CD8-positive, alpha-beta T cell (primary cell): ENCODE measurements at places on chromosomes 2 and 18.

GRCh38 chr18:32750328-32750727, 22.5 kb downstream of the KLHL14 start:
- DNase-seq, result no peak

- DNase-seq, result no peak
Measured at GRCh38 chr2:30022444-30023071, 101.2 kb upstream of the ALK start.

GRCh38 chr2:25158096-25158852, 10.1 kb downstream of the POMC start:
- no peak for DNase-seq

- DNase-seq, result no peak
Measured at GRCh38 chr2:139454251-139454650, 674.1 kb upstream of the NXPH2 start.

GRCh38 chr18:74946646-74947375, 262.1 kb downstream of the PTGR3 start:
- DNase-seq, result no peak

GRCh38 chr2:170929686-170930050, 615 bp downstream of the GORASP2 start:
- peak; percentile 47 for DNase-seq

DNA sequence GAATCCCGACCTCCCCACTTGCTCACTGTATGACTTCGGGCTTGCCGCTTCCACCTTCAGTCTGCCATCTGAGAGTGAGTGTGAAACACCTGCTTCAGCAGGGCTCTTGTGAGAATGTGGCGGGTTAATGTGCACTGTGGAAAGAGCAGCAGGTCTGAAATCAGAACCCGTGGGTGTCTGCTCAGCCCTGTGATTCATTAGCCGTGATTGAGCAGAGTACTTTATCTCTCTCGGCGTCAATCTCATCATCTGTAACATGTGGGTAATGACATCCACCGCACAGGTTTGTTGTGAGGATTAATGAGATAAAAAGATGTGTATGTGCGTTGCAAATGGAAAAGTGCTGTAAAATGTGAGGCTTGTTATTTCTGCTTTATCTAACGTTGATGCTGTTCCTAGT, 128.6 kb downstream of the LRATD1 start:
- no peak for DNase-seq

DNA sequence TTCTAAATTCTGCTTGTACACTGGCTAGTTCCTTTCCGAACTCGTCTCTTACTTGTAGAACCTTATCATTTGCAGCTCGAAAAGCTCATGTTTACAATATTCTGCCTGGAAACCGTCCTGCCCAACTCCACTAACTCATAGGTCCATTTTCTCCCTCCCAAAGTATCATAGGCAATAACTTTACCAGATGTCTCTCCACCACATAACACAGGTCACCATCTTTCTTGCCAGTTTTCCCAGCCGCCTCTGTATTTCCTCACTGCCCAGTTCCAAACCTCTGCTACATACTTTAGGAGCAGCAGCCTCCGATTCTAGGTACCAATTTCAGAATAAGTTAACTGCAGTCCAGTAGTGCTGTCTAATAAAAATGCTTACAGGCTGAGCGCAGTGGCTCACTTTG, 259.5 kb downstream of the GLI2 start:
- DNase-seq, result no peak

DNA sequence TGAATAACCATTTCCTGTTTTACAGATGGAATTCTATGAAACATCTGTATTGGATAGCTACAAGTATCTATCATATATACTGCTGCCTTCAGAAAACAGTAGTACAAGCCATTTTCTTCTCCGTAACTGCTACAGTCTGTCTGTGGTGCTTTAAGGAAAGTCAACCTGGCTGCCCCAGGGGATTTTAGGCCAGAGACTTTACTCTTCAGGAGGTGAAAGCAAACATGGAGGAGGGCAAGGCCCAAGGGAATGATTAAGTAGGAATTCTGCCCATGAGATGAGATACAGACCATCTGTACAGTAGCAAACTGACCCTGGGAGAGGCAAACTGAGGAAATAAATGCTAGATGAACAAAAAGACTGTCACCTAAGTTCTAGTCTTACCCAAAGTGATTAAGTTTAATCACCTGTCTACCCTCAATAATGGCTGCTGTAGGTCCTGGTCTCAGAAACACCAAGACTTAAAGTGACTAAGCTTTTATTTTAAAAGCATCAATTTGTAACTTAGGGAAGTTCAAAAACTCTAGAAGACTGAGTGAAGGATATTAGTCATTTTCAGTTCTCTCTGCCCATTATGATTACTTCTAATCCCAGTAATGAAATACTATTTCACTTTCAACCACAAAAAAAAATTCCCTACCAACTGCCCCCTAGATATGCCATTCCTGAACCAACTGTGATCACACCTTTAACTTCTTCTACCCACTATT, 14.8 kb downstream of the MBD2 start:
- DNase-seq, result no peak

- no peak for DNase-seq
Measured at GRCh38 chr2:130378898-130379214, 23.0 kb downstream of the PTPN18 start.

- DNase-seq, result no peak
Measured at GRCh38 chr2:96952976-96953610, 33.3 kb downstream of the FAM178B start.

- DNase-seq, result no peak
Measured at GRCh38 chr2:128727404-128727803, 408.7 kb upstream of the HS6ST1 start.

- DNase-seq, result no peak
Measured at GRCh38 chr2:32641180-32641579, 13.3 kb downstream of the TTC27 start.

GRCh38 chr2:238167344-238167715, 8.6 kb downstream of the ERFE start:
- DNase-seq, result no peak

- DNase-seq, result no peak
Measured at GRCh38 chr2:177328056-177328455, 63.5 kb upstream of the NFE2L2 start.

DNA sequence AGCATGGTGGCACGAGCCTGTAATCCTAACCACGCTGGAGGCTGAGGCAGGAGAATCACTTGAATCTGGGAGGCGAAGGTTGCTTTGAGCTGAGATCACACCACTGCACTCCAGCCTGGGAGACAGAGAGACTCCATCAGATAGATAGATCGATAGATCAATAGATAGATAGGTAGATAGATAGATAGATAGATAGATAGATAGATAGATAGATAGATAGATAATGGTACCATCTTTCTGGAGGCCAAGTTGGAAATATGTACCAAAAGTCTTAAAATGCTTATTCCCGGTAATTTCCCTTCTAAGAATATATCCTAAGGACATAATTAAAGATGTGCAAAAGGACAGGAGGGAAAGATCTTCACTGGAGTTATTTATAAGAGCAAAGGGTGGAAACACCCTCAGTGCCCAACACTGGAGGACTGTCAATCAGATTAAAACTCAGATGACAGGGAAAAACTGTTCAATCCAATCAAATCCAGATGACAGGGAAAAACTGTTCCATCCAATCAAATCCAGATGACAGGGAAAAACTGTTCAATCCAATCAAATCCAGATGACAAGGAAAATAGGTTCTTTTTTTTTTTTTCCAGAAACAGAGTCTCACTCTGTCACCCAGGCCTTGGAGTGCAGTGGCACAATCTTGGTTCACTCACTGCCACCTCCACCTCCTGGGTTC, 49.0 kb upstream of the UBE2F start:
- no peak for DNase-seq

DNA sequence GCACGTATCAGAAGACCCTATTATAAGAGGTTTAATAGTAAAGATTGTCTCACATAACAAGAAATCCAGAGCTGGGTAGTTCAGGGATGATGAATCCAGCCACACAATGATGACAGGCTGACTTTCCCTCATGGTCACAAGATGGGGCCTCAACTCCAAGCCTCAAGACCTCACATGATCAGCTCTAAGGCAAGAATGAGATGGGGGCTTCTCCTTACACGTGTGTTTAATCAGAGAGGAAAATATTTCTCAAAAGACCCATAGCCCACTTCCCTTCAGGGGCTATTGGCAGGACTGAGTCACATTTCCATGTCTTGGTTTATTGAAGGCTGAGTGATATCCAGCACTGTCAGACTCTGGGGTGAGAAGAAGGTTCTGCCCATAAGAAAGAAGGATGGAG, 100.2 kb upstream of the FOSL2 start:
- DNase-seq, result no peak

DNA sequence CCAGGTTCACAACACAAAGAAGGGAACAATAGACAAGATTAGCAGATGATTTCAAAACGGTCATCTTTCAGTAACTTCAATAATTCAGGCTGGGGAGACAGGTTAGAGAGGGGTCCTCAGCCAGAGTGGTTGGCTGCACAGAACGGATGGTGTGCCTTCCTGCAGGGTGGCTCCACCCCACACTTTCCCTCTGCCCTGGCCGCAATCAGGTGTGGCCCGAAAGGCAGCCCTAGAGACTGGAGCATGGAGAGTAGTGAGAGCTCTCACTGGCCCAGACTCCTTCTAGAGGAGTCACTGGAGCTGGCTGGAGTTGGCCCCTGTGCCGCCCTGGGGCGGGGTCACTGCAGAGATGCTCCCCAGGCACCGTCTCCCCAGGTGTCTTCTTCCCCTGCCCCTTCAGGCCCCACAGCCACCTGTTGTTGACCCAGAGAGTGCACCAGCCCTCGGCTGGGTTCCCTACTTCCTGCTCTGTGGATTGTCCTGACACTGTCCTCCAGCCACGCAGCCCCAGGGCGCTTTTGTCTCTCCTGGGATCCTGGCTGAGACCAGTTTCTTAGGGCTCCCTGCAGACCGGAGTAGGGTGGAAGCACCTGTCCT, 126.8 kb downstream of the PXDN start:
- no peak for DNase-seq

DNA sequence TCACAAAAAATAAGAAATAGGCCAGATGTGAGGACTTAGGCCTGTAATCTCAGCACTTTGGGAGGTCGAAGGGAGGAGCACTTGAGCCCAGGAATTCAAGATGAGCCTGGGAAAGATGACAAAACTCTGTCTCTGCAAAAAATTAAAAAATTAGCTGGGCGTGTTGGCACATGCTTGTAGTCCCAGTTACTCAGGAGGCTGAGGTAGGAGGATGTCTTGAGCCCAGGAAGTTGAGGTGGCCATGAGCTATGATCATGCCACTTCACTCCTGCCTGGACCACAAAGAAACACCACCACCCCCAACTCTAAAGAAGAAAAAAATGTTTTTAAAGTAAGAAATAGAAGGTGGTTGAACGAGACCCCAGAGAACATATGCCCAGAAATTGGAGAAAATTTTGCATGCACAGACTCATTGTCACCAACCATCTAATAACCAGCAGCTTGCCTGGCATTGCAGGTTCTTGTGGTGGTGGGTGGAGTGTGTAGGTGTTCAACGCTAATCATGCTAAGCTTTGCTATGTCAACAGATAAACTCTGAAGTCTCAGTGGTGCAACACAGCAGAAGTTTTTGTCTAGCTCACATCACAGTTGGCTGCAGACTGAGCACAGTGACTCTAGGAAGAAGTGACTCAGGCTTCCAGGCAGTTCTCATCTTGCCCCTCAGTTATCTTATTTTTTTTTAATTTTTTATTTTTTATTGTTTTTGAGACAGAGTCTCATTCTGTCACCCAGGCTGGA, 18.6 kb downstream of the ARL4C start:
- DNase-seq, result no peak

DNA sequence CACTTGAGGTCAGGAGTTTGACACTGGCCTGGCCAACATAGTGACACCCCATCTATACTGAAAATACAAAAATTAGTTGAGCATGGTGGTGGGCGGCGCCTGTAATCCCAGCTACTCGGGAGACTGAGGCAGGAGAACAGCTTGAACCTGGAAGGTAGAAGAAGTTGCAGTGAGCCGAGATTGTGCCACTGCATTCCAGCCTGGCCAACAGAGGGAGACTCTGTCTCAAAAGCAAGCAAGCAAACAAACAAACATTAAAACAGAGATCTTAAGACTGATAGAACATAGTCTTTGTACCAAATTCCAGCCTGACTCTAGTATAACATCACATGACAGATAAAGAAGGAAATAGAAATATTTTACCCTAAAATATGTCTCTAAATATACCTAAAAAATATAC, 168.1 kb downstream of the PTPRM start:
- no peak for DNase-seq

- no peak for DNase-seq
Measured at GRCh38 chr2:119852214-119852613, 92.5 kb downstream of the PTPN4 start.

DNA sequence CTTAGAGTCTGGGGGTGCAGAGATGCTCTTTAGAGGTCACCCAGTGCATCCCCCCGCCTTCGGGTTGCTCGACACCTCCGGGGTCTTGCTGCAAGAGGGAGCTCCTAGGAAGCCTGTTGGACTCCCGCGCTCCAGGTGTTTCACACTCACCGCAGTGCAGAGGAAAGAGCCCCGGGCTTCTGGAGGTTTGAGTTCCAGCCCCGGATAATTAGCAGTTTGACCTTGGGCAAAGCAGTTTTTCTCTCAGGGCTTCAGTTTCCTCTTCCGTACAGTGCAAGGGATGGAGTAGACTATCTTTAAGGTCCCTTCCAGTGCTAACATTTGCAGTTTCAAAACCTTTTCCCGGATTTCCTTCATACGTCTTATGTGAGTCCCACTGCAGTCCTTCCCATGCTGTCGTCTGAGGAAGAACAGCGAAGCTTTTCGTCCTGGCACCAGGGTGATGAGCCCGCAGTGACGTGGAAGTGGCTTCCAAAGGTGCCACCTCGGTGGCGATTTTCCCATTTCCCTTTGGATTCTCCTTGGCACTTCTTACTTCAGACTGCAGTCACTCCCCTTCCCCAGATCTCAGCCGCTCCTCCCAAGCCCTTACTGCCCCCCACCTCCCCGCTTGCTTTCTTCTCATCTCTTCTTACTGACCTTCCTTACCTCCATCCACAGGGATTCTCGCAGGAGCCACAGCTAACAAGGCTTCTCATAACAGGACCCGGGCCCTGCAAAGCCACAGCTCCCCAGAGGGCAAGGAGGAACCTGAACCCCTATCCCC, 585 bp downstream of the PNKD start:
- no peak for DNase-seq

DNA sequence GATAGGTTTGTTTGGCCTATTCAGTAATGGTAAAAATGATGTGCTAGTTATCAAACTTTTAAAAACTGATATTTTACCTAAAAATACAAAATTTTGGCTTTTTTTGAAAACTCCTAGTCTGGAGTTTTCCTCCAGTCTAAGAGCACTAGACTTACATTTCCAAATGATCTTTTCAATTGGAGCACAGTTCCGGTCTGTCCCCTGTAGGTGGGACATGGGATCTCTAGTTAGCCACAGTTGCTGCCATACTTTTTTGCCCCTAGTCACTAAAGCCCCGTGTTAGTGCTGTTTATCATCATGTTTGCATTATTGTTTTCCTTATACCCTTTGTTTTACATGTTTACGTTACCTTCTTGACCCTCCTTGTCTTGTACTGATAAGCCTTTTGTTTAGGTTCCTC, 52.4 kb downstream of the RELCH start:
- no peak for DNase-seq

DNA sequence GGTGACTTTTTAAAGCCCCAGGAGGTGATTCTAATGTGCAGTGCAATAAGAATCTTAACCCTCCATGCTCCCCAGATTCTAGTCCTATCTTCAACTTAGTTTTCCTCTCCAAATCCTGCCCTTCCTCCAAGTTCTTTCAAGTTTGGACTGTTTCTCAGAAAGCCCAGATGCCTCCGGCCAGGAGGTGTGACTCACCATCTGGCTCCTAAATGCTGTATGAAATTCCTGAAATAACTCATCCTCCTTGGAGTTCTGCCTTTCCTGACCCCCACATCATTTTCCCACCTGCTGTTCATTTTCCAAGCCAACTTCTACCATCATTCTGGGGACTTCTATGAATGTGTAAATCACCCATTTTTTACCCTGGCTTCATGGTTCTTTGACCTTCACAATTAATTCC, 118.2 kb upstream of the NOL4 start:
- DNase-seq, result no peak

- no peak for DNase-seq
Measured at GRCh38 chr18:27366151-27366550, 181.0 kb upstream of the CHST9 start.
